ENCODE measurements at places on chromosomes 2 and 18. TPM values are rescaled to one million over a fixed set of nuclear protein-coding genes. Genes with fewer than 3 reads are reported as not detected.

The ALPP gene
- total RNA-seq, result 0.09 TPM

The TXNDC2 gene
- total RNA-seq, result 0.04 TPM

The ADAM23 gene
- total RNA-seq, result 4.1 TPM

The COLEC11 gene
- total RNA-seq, result 0.18 TPM

The KHK gene
- total RNA-seq, result 1.5 TPM

The RAMP1 gene
- total RNA-seq, result 41.5 TPM
